EH (cell line): ENCODE measurements at places on chromosomes 5 and 9.
A peak's percentile ranks its signal among the peaks of the same experiment; 100 is the strongest.

- DNase-seq: peak; percentile 28
Observed at GRCh38 chr9:6955251-6955921, 197.6 kb downstream of the KDM4C start.

- no peak for DNase-seq
Observed at GRCh38 chr9:24899463-24899862, 353.8 kb upstream of the IZUMO3 start.

GRCh38 chr9:73780916-73781315 is 629.3 kb downstream of the ANXA1 start:
- peak; percentile 55 for DNase-seq

DNA sequence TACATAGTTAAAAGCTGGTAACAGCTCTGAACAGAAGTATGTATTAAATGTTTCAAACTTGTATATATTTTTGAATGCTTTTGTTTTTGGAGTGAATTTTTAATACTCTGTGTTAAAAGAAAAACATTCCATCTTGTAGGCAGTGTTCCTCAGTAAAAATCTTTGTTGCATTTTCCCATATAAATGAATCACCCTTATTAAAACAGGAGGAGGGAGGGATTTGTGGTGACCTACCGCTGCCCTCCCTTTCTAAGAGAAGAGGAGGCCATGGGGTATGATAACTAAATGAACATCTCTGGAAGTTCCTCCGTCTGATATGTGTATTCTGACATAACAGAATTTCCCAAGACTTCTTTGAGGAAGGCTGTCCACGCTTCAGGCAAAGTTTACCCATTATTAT is 53.4 kb downstream of the INIP start:
- DNase-seq: peak; percentile 69

- no peak for DNase-seq
Observed at GRCh38 chr5:122600924-122601323, 174.0 kb upstream of the SNX2 start.

DNA sequence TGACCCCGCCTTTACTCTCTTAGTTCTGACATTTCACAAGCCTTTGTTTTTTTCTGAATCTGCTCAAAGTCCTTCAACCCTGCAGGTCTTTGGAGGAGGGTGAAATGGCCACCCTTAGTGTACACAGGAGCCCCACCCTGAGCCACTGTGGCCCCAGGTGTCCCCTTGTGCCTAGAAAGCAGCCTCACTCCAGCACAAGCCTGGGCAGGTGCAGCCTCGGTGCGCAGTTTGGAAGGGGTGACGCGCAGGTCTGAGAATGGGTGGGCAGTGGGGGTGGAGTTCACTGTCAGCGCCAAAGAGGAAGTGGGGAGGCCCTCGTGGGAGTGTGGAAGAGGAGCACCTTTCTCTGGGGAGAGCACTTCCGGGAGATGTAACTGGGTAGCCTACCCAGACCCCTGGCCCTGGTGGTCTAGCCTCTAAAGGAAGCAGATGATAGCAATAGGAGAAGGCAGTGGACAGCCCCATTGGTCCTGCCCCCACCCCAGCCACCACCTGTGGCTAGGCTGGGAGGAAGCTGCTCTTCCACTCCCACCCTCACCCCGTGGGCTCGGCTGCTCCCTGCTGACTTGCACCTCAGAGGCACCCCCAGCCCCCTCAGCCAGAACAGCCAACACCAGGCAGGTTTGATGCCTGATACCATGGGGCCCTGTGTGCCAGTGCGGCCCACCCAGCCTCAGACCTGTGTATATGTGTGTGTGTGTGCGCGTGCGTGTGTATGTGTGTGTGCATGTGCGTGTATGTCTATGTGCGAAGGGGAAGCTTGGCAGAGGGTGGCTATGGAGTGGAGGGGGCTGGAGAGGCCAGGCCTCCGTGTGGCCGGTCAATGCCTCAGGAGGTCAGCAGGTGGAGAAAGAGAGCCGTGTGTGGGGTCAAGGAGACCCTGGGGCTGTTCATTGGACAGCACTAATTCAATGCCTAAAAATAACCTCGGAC is 16.8 kb upstream of the DAB2IP start:
- DNase-seq: peak; percentile 41

DNA sequence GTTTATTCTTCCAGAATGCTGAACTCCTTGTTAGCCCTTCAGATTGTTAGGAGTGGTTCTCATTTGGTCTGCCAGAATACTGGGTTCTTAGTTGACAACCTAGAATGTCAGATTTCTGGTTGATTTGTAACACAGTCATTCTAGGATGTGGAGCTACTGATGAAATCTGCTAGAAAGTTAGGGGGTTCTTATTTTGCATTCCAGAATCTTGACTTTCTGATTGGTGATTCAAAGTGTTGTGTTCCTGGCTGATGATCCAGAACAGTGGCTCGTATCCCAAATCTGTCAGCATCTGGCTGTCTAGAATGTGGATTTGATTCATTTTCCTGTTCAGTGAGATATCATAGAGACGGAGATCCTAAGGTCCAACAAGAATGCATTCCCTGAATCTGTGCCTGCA is 21.9 kb downstream of the PTGS1 start:
- peak; percentile 53 for DNase-seq

DNA sequence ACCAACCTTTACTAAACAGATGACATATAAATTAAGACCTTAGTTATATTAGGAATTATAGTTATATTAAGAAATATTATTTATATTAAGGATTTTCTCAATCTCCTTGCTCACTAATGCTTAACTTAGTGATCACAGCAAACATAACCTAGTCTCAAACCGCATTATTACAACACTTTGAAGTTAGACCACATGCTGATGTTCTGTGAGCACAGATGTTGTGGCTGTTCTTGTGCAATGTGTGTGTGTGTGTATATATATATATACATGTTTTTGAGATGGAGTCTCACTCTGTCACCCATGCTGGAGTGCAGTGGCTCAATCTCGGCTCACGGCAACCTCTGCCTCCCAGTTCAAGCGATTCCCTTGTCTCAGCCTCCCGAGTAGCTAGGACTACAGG is 20.5 kb downstream of the ELP1 start:
- DNase-seq: no peak
